ENCODE measurements at places on chromosomes 16 and 17.

GRCh38 chr17:78122931-78123249 is 5.7 kb downstream of the TMC6 start:
- DNase-seq: no peak
- no peaks in the 10 kb centered on the region for H3K27me3 ChIP-seq
- peaks cover 66% of the 10 kb centered on the region for H3K36me3 ChIP-seq
- H3K4me1 ChIP-seq: peaks cover 52% of the 10 kb centered on the region
- H3K4me3 ChIP-seq: no peak overlapping the region

- H3K4me3 ChIP-seq: no peak overlapping the region
- peaks cover 25% of the 10 kb centered on the region for H3K4me1 ChIP-seq
- H3K27me3 ChIP-seq: peaks cover 97% of the 10 kb centered on the region
- no peaks in the 10 kb centered on the region for H3K36me3 ChIP-seq
- H3K27ac ChIP-seq: no peak overlapping the region
- DNase-seq: no peak
Measured at GRCh38 chr17:8074554-8074953, 13.0 kb downstream of the ALOX12B start.

DNA sequence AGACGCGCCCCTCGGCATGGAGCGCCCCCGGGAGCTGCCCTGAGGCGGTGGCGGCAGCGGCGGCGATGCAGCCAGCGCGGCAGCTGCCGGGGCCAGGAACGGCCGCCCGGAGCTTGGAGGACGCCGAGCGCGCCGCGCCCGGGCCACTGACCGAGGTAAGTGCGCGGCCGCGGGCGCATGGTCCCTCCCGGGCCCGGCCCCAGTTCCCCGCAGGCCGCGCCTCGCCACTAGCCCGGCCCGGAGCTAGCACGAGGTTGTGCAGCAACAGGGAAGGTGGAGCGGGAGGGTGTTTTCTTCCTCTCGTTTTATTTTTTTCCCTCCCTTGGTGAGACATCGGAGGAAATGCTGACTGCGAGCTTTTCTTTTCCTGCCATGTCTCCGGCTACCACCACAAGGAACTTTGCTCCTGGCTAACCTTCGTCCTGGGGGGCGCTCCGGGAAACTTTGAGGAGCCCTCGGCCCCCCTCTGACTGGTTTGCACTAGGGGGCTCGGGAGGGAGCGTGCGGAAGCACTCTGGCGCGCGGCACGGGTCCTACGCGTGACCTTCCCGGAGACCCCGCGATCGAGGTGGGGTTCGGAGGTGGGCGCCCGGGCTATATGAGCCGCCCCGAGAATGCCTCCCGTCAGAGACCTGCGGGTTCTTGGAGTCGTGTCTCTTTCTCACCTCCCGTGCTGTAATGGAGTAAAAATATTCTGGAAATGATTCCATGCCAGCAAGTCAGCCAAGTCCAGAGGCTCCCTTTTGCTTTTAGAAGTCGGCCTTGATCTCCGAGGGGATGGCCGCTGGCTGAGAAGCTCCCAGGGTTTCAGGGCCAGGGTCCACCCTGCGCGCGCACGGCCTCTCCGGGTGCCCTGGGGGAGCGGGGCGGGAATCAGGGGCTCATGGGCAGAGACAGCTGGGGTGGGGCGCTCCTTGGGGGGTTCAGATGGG is 868 bp downstream of the KCNJ12 start:
- peaks cover 59% of the 10 kb centered on the region for H3K4me1 ChIP-seq
- peak overlapping the region; percentile 86 for H3K27ac ChIP-seq
- H3K36me3 ChIP-seq: no peaks in the 10 kb centered on the region
- DNase-seq: no peak

GRCh38 chr17:66904760-66905624 is 59.5 kb upstream of the CACNG4 start:
- H3K36me3 ChIP-seq: no peaks in the 10 kb centered on the region
- H3K27ac ChIP-seq: peak overlapping the region; percentile 36
- no peak overlapping the region for H3K4me3 ChIP-seq
- peaks cover 39% of the 10 kb centered on the region for H3K27me3 ChIP-seq

DNA sequence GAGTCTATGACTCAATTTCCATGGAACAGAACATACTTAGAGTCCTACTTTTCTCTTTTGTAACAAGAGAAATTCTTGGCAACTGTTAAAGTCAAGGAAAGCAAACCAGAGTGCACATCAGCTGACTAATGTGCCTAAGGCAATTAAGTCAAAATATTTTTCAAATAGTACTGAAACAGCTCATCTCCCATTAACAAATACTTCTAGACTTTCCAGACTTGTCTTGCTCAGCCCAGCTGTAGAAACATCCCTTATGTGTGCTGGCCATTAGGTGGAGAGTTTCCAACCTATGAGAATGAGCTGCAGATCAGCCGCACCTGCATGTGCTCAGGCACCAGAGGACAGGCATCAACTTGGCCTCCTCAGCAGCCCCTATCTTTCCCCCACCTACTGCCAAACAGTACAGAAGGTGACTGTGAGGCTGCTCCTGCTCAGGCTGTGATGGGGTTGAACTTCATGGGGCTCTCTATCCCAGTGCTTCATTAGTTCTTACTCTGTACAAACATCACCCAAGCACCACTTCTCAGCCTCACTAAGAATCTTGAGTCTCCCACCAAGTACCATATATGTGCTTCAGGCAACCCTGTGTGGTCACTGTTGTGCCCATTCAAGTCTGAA is 32.2 kb downstream of the TEX2 start:
- DNase-seq: no peak
- no peaks in the 10 kb centered on the region for H3K27me3 ChIP-seq
- H3K27ac ChIP-seq: peak overlapping the region; percentile 72
- no peaks in the 10 kb centered on the region for H3K36me3 ChIP-seq

DNA sequence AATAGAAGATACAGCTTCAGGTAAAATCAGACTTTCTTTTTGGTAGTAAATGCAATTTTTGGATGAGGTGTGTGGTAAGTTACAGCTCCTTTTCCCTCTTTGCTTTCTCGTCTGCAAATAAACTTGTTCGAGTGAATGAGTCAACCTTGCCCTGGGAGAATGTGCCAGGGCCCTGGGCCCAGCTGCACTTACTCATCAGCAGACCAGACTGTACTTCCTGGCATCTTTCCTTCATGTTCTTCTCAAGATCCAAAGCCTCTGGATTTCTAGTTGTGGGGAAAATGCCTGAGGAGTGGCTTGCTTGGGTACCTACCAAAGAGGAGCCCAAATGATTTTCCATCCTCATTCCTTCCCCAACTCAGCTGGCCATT is 5.4 kb upstream of the G6PC1 start:
- H3K36me3 ChIP-seq: no peaks in the 10 kb centered on the region
- peaks cover 55% of the 10 kb centered on the region for H3K4me1 ChIP-seq
- peak overlapping the region; percentile 3 for H3K27ac ChIP-seq
- peak; percentile 32 for DNase-seq

GRCh38 chr17:64531955-64532371 is 25.2 kb downstream of the CEP95 start:
- no peak overlapping the region for H3K27ac ChIP-seq
- no peaks in the 10 kb centered on the region for H3K27me3 ChIP-seq
- H3K4me1 ChIP-seq: no peaks in the 10 kb centered on the region
- peaks cover 100% of the 10 kb centered on the region for H3K36me3 ChIP-seq

GRCh38 chr16:88462396-88462795 is 9.3 kb downstream of the ZFPM1 start:
- no peak for DNase-seq
- H3K36me3 ChIP-seq: no peaks in the 10 kb centered on the region
- peaks cover 19% of the 10 kb centered on the region for H3K4me1 ChIP-seq

- H3K27me3 ChIP-seq: peaks cover 72% of the 10 kb centered on the region
- no peaks in the 10 kb centered on the region for H3K36me3 ChIP-seq
- H3K4me1 ChIP-seq: peaks cover 4% of the 10 kb centered on the region
- H3K27ac ChIP-seq: no peak overlapping the region
Measured at GRCh38 chr17:49508061-49508865, 13.2 kb downstream of the NGFR start.

- H3K36me3 ChIP-seq: no peaks in the 10 kb centered on the region
- H3K4me1 ChIP-seq: peaks cover 8% of the 10 kb centered on the region
- no peak overlapping the region for H3K27ac ChIP-seq
- DNase-seq: no peak
- no peak overlapping the region for H3K4me3 ChIP-seq
Measured at GRCh38 chr16:49485663-49486062, 112.1 kb downstream of the C16orf78 start.

DNA sequence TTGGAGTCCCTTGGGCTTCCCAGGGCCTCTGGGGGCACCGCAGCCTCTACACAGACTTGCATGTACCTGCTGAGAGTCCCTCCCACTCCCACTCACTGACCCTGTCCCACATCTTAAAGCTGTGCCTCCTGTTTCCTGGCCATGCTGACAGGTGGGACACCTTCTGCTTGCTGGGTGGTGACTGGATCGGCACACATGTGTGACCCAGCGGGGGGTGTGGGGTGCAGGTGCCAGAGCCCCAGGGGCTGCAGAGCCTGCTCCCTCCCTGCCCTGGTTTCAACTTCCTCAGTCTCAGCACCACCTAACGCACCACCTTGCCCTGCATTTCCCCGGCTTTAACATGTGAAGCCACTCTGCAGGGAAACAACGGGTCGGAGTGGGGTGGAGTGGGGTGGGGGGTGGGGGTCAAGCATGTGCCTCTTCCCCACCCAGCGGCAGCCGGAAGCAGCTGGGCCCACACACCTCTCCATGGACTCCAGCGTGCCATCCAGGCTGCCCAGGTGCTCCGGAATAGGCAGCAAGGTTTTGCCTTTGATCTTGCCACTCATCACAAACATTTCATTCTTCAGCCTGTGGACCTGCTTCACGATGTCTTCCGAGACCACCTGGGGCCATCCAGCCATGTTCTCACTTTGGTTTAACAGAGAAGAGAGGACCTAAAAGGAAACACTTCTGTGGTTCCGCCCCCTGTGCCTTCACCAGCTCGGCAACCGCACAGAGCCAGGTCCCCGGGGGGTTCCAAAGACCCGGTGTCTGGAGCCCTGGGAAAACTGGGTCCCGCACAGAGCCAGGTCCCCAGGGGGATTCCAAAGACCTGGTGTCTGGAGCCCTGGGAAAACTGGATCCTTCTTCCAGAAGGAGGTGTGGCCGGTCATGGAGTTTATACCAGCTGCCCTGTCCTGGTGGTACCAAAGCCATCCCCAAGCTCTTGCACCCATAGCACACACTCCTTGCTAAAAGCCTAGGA is 4.7 kb downstream of the DNAH17 start:
- H3K4me1 ChIP-seq: peaks cover 10% of the 10 kb centered on the region
- H3K27me3 ChIP-seq: peaks cover 26% of the 10 kb centered on the region
- no peak overlapping the region for H3K4me3 ChIP-seq
- H3K27ac ChIP-seq: no peak overlapping the region

- H3K27ac ChIP-seq: no peak overlapping the region
- no peaks in the 10 kb centered on the region for H3K27me3 ChIP-seq
- H3K36me3 ChIP-seq: no peaks in the 10 kb centered on the region
- no peak overlapping the region for H3K4me3 ChIP-seq
- H3K4me1 ChIP-seq: no peaks in the 10 kb centered on the region
Measured at GRCh38 chr16:73858326-73858725, 438.3 kb upstream of the PSMD7 start.
